Stimulated activated CD4-positive, alpha-beta T cell treated with anti-CD3 and anti-CD28 coated beads, Interleukin-1b, Interleukin-23, amount 100 ng/mL, for 1 hour (primary cell): ENCODE measurements at places on chromosomes 3 and 15.

- no peak for DNase-seq
Observed at GRCh38 chr15:76840830-76841460, 64.2 kb downstream of the SCAPER start.

- no peak for DNase-seq
Observed at GRCh38 chr15:38688761-38689160, 124.1 kb upstream of the RASGRP1 start.

DNA sequence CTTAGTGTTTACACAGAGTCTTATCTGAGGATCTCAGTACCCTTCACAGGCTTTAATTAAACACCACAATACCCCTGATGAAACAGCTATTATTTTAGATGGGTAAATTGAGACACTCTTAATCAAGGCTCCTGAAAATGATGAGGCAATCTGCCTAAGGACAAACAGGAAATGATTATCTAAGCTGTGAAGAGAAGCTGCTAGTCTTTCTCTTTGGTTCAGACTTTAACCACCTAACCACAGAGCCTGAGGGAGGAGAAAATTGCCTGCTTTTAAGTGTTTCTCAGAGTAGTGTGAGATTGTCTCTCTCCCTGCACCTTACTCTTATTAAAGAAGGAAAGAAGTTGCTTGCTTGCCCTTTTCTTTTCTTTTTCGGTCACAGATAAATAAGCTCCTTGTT is 364.3 kb upstream of the ADAMTS9 start:
- no peak for DNase-seq

GRCh38 chr15:64763021-64763420 is 12.4 kb downstream of the RBPMS2 start:
- DNase-seq: no peak

DNA sequence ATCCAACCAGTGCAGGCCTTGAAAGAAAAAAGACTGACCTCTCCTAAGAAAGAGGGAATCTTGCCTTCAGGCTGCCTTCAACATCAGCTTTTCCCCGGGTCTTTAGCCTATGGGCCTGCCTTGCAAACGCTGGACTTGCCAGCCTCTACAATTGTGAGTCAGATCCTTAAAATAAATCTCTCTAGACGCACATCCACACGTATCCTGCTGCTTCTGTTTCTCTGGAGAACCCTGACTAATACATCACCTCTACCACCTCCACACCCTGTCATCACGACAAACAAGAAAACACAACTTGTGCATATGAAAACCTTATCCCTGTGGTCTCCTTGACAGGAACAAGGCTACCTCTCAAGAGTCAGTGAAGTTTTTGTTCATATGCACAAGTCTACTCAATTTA is 11.8 kb downstream of the CYFIP1 start:
- no peak for DNase-seq

DNA sequence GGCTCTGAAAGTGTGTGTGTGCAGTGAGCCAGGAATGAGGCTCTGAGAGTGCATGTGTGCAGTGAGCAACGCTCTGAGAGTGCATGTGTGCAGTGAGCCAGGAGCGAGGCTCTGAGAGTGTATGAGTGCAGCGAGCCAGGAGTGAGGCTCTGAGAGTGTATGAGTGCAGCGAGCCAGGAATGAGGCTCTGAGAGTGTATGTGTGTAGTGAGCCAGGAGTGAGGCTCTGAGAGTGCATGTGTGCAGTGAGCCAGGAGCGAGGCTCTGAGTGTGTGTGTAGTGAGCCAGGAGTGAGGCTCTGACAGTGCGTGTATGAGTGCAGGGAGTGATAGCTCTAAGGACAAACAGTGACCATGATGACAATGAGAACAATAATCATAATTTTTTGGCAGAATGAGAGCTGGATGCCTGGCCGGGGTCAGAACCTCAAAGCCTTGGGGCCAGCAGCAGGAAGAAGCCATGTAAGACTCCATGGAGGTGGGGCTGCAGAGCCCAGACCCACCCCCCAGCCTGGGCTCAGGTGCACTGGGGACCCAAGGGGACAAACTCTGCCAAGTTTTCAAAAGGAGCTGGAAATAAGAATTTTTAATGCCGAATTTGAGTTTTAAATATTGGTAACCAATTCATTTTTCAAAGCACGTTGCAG is 85.7 kb upstream of the PRR20G start:
- DNase-seq: no peak

DNA sequence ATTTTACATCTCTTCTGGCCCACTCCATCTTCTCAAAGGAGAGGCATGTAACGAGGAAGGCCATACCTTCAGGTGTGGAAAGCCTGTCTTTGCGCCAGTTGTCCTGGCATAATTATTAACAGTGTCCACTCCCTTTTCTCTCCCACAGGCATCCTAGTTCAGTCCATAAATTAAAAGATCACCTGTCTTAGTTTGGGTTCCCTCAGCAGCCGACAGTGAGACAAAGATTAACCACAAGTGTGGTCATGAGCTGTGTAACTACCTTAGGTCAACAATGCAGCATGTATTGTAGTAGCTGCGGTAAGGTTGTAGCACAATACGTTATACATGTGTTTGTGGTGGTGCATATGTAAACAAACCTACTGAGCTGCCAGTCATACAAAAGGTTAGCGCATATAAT is 103.3 kb upstream of the GALNT15 start:
- no peak for DNase-seq
